ENCODE measurements at places on chromosomes 12 and 14.
A peak's percentile ranks its signal among the peaks of the same experiment; 100 is the strongest.

DNA sequence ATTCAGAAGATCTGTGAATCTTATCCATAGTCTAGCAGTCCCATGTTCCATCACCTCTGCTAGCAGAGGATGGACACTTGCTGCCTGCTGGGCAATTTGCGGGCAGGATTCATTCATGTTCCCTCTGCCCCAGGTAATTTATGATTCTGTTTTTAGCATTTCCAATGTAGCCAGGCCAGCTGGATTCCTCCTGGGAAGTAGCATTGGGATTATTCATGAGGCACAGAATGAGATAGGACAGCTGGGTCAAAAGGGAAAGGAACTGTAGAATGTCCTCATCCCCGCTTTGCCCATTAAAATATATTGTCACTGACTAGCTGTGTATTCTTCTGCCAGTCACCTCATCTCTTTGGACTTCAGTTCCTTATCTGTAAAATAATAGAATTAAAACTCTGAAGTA, 68.7 kb downstream of the SLC35F4 start:
- DNase-seq, result no peak

GRCh38 chr14:96748362-96748761, 48.8 kb upstream of the VRK1 start:
- peak; percentile 65 for DNase-seq

DNA sequence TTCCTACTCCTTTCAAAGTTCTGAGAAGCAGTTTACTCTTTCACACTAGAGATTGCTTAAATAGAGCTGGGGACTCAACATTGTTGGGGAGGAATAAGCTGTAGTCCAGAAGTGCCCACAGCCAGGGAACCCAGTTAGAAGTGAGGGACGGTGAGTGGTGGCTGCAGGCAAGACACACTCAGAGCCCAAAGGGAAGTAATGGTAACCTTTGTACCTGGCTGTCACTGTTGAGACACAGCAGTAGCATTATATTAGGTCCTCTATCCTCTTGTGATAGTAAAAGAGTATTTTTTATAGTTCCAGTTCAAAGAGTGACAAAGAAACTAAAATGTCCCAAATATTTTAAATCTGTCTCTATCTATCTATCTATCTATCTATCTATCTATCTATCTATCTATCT, 263.3 kb downstream of the TTC6 start:
- DNase-seq, result no peak

- DNase-seq, result no peak
These were observed 10.1 kb downstream of the ENTPD5 start for GRCh38 chr14:74008843-74009499.

DNA sequence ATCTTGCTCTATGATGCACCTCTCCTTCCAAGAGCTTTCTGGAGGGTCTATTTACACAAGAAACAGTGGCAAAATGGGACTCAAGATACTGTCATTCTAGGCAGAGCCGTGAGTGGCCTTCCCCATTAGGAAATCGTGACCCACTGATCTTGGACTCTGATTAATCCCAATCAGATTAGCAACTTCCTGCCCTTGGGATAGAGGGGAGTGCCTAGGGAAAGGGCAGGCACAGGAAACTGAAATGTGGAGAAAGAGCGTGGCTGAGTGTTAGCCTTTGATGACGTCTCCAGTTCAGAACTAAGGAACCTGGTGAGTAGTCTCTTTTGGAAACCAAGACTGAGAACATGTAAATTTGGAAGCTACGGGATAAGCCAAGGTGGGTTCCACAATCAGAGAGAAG, 76.1 kb downstream of the NUAK1 start:
- no peak for DNase-seq

DNA sequence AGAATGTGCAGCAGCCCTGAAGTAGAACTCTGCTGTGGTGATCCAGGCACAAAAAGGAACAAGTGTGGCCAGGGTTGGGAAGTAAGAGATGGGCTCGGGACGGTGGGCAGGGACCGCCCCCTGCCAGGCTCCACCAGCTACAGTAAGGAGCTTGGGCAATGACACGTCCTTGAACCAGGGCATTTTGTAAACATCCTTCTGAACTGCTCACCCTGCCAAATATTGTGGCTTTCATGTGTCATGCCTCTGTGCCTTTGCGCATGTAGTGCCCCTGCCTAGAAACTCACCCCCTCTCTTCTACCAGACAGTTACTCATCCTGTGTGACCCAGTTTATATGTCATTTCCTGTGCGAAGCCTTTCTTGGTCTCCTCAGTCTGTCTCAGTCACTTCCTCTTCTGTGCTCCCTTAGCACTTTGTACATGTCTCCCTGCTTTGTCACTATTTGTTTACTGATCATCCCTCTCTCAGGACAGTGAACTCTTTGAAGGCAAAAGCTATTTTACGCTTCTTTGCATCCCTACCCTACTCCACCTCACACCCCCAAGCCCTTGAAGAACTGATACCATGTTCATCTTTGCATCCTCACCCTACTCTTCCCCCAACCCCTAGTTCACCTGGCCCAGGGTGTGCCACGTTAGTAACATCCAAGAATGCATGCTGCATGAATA, 108.9 kb upstream of the PLEKHG7 start:
- no peak for DNase-seq

DNA sequence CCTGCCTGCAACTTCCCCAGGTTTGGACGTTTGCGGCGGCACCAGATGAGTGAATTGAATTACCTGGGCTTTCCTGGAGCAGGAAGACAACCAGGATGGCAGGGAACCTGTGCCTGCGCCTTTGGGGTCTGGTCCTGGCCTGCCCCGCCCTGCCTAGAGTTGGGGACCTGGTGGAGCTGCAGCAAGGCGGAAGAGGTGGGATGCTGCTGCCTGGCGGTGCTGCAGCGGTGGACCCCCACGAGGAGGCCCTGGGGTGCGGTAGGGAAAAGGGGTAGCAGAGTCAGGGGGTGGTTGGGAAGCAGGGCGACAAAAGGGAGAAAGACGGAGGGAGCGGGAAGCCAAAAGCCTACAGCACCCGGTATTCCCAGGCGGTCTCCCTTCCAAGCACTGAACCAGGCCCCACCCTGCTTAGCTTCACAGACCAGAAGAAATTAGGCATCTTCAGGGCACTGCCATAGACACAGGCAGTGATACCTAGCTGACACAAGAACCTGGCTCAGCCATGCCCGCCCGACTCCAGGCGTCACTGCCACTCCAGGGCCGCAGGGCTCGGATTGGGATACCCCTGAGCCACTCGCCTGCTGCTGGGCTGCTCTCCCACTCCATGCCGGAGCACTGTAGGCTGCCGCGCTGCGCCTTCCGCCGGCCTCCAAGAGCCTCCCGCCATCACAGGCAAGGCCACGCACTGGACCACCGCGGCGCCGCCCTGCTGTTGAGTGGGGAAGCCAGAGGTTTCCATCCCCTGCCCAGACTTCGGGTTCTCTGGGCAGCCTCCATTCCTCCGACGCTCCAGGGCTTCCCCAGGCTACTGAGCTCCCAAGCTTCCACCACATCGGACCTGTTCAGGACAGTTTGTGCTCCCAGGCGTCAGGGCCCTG, 155.2 kb upstream of the ALG10B start:
- no peak for DNase-seq

DNA sequence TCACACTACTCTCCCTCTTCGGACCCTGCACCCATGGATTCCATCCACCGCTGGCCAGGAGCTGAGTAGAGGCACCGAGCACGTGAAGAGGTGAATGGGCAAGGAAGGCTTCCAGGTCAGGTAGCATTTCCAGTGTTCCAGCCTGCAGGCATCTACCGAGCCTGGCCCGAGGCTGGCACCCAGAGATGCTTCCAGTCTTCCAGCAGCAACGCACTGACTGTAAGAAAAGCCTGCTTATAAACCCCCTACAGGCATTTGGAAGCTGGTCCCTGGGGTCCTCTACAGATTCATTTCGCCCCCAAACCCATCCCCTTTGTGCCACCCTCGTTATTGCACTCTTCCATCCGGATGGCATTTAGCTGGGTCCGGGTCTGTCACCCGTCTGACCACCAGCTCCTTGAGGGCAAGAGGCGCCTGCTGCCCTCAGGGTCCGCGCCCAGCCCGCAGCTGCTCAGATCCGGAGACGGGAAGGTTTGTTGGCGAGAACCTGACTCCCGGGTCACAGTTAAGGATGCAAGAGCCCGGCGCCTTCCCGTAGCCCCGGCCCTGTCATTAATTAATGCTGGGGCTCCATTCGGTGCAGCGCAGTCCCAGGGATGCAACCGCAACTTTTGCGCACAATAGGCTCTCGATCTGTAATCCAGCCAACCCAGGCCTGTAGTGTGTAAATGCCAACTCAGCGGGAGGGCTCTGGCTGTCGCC, 614 bp upstream of the MARK3 start:
- DNase-seq, result no peak

All from D341Med (cell line).